ENCODE measurements at places on chromosomes 12 and 14. TPM values are rescaled to one million over a fixed set of nuclear protein-coding genes. Genes with fewer than 3 reads are reported as not detected.

Gene LRP1-AS
- total RNA-seq, result not detected

Gene GPR84
- 0.25 TPM for total RNA-seq

Gene ADSS1
- total RNA-seq, result 1.2 TPM

Gene IQSEC3
- total RNA-seq, result 0.10 TPM

Gene MMP19
- not detected for total RNA-seq

Gene PARPBP
- total RNA-seq, result 18.8 TPM

Gene EML1
- not detected for total RNA-seq

Gene AREL1
- 43.1 TPM for total RNA-seq

Gene POTEM
- total RNA-seq, result not detected

DNA sequence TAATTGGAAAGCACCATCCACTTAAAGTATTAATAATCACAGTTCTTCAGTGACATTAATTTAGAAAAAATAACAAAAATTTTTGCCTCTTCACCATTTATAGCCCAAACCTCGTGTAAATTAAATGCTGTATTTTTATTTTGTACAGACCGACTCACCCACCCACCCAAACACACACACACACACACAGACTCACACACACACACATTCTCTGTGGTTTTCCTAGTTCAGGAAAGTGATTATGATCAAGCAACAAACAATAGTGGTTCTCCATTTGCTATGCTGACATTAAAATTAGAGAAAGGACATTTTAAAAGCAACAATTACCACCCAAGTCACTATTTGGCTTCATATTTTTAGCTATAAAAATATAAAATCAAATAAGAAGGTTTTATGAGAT is 112.5 kb upstream of the FLRT2 start:
- no peaks in the 10 kb centered on the region for H3K36me3 ChIP-seq
- no peaks in the 10 kb centered on the region for H3K27me3 ChIP-seq
- no peak overlapping the region for H3K27ac ChIP-seq
- H3K4me3 ChIP-seq, result no peak overlapping the region
- H3K4me1 ChIP-seq, result no peaks in the 10 kb centered on the region
- DNase-seq, result no peak

DNA sequence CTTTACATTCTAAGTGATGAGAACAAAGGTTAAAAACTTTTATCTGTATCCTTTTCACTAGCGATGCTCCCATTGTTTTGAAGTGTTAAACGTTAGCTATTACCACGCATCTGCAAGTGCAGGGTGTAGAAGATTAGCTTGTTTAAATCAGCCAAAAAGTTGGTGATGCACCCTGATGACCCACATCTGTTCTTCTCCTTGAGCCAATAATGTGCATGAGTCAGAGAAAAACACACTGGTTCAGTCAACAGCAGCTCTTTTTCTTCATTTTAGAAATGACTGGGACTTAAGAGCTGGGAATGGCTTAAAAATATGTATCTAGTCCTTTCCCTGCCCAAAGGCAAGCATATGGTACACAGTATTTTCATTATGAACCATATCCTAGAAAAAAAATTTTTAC is 323.5 kb upstream of the PDE3A start:
- no peak overlapping the region for H3K27ac ChIP-seq
- H3K4me1 ChIP-seq, result no peaks in the 10 kb centered on the region
- H3K36me3 ChIP-seq, result no peaks in the 10 kb centered on the region

DNA sequence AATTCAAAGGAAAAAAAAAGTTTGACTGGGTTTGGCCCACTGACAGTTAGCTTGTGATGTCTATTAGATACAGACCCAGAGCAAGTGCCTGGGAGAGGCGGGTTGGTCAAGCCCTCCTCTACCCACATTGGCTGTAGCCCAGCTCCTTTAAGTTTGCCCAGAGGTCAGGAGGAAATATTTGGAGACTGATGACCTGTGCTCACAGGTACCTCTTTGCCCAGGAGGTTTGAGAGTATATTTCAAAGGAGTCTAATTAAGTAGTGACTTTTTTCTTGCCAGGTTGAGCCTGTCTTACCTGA is 21.8 kb upstream of the PDE1B start:
- H3K4me3 ChIP-seq, result no peak overlapping the region
- H3K27ac ChIP-seq, result no peak overlapping the region
- peaks cover 94% of the 10 kb centered on the region for H3K36me3 ChIP-seq
- H3K4me1 ChIP-seq, result no peaks in the 10 kb centered on the region
- no peak for DNase-seq
- H3K27me3 ChIP-seq, result no peaks in the 10 kb centered on the region

DNA sequence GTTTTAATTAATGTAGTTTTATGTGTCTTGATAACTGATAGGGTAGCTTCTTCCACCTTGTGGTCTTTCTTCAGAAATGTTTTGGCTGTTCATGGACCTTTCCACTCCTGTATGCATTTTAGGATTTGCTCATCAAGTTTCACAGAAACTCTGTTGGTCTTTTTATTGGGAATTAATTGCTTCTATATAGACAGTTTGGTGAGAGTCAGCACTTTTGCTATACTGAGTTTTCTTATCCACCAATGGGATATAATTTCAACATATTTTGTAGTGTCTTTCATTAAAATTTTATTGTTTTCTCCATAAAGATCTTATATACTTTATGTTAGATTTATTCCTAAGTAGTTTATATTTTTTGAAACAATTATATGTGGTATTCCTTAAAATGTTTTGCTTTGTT is 7.8 kb downstream of the GOLGA5 start:
- peaks cover 55% of the 10 kb centered on the region for H3K36me3 ChIP-seq
- peaks cover 41% of the 10 kb centered on the region for H3K4me1 ChIP-seq
- H3K4me3 ChIP-seq, result no peak overlapping the region
- no peak overlapping the region for H3K27ac ChIP-seq

GRCh38 chr12:112362310-112362709 is 19.9 kb downstream of the HECTD4 start:
- H3K4me3 ChIP-seq, result no peak overlapping the region
- H3K27me3 ChIP-seq, result no peaks in the 10 kb centered on the region
- no peak overlapping the region for H3K27ac ChIP-seq
- H3K36me3 ChIP-seq, result no peaks in the 10 kb centered on the region

DNA sequence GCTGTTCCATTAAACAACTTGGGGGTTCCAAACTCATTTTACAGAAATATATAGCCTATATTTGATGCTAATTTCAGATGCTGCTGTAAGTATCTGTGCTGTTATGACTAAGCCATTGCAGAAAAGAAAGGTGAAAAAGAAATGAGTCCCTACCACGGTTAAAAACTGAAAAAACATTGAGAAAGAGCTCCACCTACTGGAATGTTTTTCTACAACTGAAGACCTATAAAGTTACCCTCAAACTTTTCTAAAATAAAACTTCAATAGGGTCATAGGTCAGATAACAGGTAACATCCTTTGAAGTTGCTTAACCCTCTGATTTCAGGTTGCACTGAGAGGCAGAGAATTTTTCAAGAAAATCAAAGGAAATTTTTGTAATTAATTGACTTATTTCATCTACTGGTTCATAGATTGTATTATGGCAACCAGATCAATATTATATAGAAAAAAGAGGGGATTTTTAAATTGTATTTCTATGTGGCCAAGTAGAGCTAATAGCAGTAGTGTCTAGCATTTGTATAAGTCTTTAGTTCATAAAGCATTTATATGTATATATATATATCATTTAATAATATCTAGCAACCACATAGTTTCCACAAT is 279.9 kb downstream of the RPS29 start:
- no peaks in the 10 kb centered on the region for H3K36me3 ChIP-seq
- no peak overlapping the region for H3K27ac ChIP-seq
- no peaks in the 10 kb centered on the region for H3K4me1 ChIP-seq
- no peak overlapping the region for H3K4me3 ChIP-seq
- DNase-seq, result no peak

DNA sequence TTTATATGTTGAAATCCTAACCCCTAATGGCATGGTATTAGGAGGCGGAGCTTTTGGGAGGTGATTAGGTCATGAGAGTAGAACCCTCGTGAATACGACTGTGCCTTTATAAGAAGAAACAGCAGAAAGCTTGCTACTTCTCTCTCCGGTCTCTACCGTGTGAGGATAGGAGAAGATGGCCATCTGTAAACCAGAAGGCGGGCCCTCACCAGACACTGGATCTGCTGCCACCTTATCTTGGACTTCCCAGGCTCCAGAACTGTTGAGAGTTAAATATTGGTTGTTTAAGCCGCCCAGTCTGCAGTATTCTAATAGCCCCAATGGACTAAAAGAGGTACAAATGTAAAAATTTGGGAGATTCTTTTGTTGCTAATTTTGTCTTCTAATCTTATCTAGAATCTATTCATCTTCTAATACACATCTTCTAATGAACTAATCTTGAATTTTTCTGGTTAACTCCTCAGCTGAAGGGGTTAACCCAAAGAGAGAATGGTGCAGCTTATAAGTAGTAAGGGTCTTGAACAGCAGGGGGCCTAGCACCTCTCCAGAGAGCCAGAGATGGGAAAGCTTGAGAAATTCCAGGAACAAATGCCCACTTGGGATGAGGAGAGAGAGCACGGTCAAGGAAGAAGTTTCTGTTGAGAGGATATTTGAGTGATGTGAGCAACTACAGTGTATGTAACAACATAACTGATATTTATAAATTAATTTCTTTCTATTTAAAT is 264.0 kb upstream of the GRIP1 start:
- H3K4me3 ChIP-seq, result no peak overlapping the region
- H3K27me3 ChIP-seq, result peaks cover 5% of the 10 kb centered on the region
- H3K36me3 ChIP-seq, result no peaks in the 10 kb centered on the region
- peaks cover 4% of the 10 kb centered on the region for H3K4me1 ChIP-seq

DNA sequence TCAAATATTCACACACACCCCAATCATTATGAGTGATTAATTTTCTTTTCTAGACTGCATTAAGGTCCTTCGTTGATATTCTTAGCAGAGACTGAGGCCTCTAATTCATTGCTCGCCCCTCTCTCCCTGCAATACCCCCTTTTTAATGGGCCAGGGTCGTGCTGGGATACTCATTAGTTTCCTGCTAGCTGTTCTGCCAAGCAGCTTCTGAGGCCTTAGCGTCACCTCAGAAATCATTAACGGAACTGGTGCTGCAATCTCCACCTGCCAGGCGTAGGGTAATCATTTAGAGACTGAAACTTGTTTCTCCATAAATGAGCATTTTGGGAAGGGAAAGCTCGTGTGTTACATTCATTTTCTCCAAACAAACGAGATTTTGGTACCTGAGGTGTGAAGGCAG is 1054.7 kb downstream of the GALC start:
- H3K4me3 ChIP-seq, result no peak overlapping the region
- no peak overlapping the region for H3K27ac ChIP-seq
- no peaks in the 10 kb centered on the region for H3K36me3 ChIP-seq
- DNase-seq, result no peak
- H3K27me3 ChIP-seq, result no peaks in the 10 kb centered on the region
- H3K4me1 ChIP-seq, result no peaks in the 10 kb centered on the region

GRCh38 chr12:70619471-70620152 is 17.6 kb downstream of the PTPRB start:
- H3K4me3 ChIP-seq, result no peak overlapping the region
- H3K4me1 ChIP-seq, result no peaks in the 10 kb centered on the region
- no peak for DNase-seq
- peaks cover 4% of the 10 kb centered on the region for H3K27me3 ChIP-seq
- H3K36me3 ChIP-seq, result no peaks in the 10 kb centered on the region

DNA sequence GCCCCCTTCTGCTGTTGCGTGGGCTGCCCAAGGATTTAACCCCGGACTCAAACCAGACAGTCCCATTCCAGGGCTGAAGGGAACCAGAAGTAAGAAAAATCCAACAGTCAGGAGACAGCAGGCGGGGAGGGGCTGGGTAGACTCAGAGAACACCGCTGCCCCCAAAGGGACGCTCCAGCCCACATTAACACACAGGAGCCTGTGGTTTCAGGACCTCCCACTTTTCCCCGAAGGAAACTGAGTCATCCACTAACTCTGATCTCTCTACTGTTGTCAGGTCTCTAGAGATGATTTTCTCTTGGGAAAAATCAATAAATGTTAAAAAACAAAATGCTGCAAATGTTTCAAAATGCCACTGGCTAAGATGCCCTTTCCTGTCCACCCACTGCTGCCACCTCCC is 41.6 kb downstream of the FBXO21 start:
- H3K4me3 ChIP-seq, result no peak overlapping the region
- DNase-seq, result no peak
- H3K27me3 ChIP-seq, result no peaks in the 10 kb centered on the region
- peaks cover 62% of the 10 kb centered on the region for H3K36me3 ChIP-seq
- no peak overlapping the region for H3K27ac ChIP-seq

Measured in activated CD4-positive, alpha-beta memory T cell treated with anti-CD3 and anti-CD28 coated beads, Interleukin-2, amount 10 ng/mL, durations not matched to agents 7 days and 5 days (primary cell).